GM04503 (cell line): ENCODE measurements at places on chromosomes 2 and 18.

DNA sequence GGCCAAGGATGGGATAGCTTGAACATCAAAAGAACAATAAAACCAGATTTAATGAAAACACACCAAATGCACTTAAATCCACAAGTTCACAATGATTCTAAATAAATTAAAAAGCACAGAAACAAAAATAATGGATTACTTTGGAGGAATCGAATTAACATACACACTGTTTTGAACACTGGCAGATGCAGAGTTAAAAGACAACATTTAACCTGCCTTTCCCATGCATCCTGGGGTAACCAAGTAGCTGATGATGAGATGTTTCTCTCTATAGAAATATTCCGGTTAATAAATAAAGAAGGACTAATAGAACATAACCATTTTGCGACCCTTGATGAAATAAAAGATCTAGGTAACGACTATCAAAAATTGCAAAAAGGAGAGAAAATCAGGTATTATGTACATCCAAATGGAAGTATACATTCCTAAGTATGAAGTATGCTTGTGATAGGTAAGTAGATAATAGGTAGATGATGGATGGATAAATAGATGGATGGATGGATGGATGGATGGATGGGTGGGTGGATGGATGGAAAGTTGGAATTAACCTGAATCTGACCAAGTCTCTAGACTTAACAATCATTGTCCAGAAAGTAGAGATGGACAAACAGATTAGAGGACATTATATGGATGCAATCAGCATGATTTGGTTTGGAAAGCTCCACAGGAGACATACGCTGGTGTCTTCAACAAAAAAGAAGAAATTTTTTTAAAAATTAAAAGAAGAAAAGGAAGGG, 57.4 kb upstream of the MYCN start:
- no peak for DNase-seq

- DNase-seq, result no peak
Observed at GRCh38 chr2:111897630-111897923, 830 bp upstream of the MERTK start.

DNA sequence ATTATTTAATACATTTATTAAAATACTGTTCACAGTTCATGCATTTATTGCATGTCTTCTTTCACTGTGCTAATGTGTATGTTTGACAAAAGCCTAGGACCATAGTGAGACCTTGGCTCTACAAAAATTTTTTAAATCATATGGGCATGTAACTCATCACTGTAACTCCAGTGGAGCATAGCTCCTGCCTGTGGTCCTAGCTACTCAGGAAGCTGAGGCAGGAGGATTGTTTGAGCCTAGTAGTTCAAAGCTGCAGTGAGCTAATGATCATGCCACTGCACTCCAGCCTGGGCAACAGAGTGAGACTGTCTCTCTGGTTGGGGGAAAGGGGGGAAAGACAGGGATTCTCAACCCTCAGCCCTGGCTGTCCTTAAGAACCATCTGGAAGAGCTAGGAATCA, 137.8 kb downstream of the PRKCE start:
- DNase-seq, result no peak

- no peak for DNase-seq
Observed at GRCh38 chr2:229043681-229044080, 227.4 kb downstream of the PID1 start.

- DNase-seq, result no peak
Observed at GRCh38 chr18:70296289-70296688, 7.4 kb downstream of the SOCS6 start.
